ENCODE measurements at places on chromosomes 1 and 21. TPM values are rescaled to one million over a fixed set of nuclear protein-coding genes. Genes with fewer than 3 reads are reported as not detected.

GRCh38 chr21:35861661-35862060 is 198.7 kb downstream of the SETD4 start:
- no peak overlapping the region for H3K4me3 ChIP-seq
- H3K36me3 ChIP-seq = no peaks in the 10 kb centered on the region
- H3K27ac ChIP-seq = no peak overlapping the region
- H3K27me3 ChIP-seq = no peaks in the 10 kb centered on the region
- no peak for DNase-seq

- no peaks in the 10 kb centered on the region for H3K36me3 ChIP-seq
- H3K4me3 ChIP-seq = no peak overlapping the region
- DNase-seq = no peak
- H3K27ac ChIP-seq = no peak overlapping the region
- H3K4me1 ChIP-seq = no peaks in the 10 kb centered on the region
Observed at GRCh38 chr21:27391990-27392389, 425.1 kb upstream of the ADAMTS5 start.

BCAR3 gene
- 5.6 TPM for total RNA-seq

GRCh38 chr1:168531615-168532345 is 12.0 kb downstream of the XCL2 start:
- no peaks in the 10 kb centered on the region for H3K4me1 ChIP-seq
- DNase-seq = no peak
- no peak overlapping the region for H3K4me3 ChIP-seq
- no peaks in the 10 kb centered on the region for H3K36me3 ChIP-seq

FOXO6 gene
- 0.99 TPM for total RNA-seq

SPRR2E gene
- total RNA-seq = not detected
